ENCODE measurements at places on chromosomes 2 and 18.

- DNase-seq = no peak
These were observed 453.7 kb downstream of the SLC4A3 start for GRCh38 chr2:220081171-220081570.

DNA sequence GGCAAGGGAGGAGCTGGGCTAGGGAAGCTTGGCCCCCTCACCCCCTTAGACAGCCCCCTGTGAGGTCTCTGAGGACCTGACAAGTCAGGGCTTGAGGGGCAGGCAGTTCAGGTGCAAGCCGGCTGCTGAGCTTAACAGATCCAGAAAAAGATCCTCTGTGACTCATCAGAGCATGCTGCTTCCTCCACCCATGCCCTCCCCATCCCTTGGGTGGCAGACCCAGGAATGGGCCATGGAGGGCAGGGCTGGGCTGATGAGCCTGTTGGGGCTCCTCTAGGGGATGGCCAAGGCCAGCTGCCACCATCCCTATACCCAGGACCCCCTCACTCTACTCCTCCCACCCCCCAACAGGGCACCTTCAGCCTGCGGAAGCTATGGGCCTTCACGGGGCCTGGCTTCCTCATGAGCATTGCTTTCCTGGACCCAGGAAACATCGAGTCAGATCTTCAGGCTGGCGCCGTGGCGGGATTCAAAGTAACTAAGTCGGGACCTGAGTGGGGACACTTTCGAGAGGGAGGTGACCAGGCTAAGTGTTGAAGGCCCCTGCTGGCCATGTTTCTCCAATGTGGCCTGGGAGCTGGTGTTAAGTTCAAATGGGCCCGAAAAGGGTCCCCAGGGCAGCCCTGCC is 1.9 kb downstream of the SLC11A1 start:
- DNase-seq = peak; percentile 37

- no peak for DNase-seq
These were observed 127.9 kb downstream of the ANKRD44 start for GRCh38 chr2:197182668-197183067.

- peak; percentile 61 for DNase-seq
These were observed 749 bp downstream of the STK25 start for GRCh38 chr2:241507430-241508239.

- no peak for DNase-seq
These were observed 53.9 kb downstream of the THOC1 start for GRCh38 chr18:213966-214365.

- no peak for DNase-seq
These were observed 253.3 kb upstream of the OSR1 start for GRCh38 chr2:19611491-19612332.

All from head of caudate nucleus (tissue), 42 donors.